ENCODE measurements at places on chromosomes 16 and 17.

DNA sequence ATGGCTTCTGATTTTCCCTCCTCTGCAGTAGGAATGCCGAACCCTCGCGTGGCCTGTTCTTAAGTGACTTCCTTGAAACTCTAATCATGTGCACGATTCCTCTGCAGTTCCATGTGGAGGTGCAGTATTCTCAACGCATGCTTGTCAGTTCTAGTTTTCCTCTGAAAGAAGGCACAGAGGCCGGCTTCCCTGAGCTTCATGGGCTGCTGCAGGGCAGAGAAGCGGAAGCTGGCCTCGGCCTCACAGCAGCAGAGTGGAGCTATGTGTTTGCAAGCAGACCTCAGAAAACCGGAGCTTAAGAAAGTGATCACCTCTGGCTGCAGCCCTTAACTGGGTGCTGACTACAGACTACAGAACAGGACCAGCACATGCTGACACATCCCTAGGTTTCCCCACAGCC lies 500.7 kb downstream of the GRIN2A start:
- DNase-seq = no peak

DNA sequence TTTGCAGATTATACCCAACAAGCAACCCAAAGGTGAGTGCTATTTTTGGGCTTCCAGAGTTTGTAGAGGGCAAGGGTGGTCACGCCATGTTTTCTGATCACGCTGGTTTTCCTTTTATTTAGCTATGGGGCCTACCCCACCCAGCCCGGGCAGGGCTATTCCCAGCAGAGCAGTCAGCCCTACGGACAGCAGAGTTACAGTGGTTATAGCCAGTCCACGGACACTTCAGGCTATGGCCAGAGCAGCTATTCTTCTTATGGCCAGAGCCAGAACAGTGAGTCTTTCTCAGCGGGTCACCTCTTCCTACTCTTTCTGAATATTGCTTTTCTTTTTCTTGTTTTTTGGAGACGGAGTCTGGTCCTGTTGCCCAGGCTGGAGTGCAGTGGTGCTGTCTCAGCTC lies 2.5 kb downstream of the FUS start:
- no peak for DNase-seq

DNA sequence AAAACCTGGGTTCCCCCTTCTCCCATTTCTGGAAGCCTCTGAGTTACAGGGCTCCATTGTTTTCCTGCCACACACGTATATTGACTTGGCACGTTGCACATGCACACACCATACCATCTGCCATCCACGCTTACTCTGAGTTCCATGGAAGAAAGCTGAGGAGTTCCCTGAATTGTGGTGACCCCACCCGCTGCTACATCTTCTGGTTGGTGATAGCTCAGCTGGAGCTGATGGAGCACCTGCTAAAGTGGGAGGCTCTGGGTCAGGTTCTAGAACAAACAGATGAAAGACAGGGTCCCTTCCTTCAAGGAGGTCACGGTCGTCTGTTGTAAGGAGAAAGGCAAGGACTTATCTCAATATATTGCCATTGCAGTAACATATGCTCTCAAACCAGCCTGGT lies 41.1 kb downstream of the TMEM11 start:
- no peak for DNase-seq

DNA sequence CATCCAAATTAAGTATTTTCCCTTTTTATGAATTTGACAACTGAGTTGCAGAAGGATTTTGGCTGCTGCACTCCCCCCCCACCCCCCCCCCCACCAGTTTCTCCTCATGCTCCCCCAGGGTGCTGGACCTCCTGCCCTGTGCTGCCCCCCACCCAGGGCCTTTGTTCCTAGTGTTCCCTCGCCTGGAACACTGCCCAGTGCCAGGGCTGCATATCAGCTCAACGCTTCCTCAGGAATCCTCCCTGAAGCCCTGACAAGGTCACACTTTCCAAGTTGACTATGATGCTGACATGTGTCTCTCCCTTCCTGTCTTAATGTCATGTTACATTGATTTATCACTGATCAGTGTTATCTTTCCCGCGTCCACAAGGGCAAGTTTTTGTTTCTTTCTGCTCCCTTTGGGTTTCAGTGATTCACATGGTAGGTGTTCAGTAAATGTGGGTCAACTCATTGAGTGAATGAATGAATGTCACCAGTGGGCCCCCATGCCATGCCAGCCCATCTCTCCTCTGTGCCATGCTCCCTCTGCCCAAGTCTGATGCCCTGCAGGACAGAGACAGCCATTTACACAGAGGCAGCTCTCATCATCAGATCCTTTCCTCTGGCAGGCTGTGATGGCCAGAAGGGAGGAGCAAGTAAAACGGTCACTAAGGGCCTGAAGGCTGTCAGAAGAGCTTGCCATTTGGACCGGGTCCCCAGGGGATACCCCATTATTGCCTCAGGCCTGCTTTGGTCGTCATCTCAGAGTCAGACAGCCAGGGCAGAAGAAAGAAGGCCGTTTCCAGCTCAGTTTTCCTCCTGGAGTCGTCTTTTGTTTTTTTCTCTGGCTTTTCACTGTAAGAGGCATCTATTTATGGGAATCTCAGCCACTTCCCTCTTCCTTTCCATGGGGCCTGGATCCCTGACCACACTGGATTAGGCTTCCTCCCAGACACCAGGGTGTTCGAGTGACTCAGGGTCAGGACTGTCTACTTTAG lies 386.2 kb downstream of the SNX29 start:
- DNase-seq = no peak

DNA sequence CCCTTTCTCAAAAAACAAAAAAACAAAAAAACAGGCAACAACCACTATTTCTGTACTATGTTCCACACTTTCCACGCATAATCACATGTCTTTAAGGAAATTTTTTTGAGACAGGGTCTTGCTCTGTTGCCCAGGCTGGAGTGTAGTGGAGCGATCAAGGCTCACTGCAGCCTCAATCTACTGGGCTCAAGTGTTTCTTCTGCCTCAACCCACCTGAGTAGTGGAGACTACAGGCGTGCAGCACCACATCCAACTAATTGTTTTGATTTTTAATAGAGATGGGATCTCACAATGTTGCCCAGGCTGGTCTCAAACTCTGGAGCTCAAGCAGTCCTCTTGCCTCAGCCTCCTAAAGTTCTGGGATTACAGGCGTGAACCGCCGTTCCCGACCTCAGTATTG lies 52.6 kb upstream of the BPTF start:
- DNase-seq = no peak

DNA sequence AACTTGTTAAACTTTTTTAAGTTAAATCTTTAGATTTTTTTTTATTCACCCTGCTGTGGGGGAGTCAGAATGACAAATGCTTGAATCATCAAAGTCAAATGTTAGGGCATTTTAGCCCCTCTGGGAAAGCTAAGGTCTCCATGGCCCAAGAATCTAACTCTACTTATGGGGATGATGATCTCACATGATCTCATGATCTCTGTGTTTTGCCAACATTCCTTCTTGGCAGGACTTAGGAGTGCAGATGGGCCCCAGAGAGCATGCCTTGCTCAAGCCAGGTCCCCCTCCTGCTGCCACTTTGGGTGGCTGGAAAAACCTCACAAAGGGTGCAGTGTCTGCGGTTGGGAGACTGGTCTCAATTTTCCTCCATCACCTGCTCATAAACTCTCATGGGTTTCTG lies 108.6 kb downstream of the PRKCB start:
- DNase-seq = no peak

- DNase-seq = no peak
These were observed 27.1 kb upstream of the MYLK3 start for GRCh38 chr16:46775214-46775613.

- DNase-seq = no peak
These were observed 45.8 kb upstream of the SLC38A10 start for GRCh38 chr17:81340607-81341515.

DNA sequence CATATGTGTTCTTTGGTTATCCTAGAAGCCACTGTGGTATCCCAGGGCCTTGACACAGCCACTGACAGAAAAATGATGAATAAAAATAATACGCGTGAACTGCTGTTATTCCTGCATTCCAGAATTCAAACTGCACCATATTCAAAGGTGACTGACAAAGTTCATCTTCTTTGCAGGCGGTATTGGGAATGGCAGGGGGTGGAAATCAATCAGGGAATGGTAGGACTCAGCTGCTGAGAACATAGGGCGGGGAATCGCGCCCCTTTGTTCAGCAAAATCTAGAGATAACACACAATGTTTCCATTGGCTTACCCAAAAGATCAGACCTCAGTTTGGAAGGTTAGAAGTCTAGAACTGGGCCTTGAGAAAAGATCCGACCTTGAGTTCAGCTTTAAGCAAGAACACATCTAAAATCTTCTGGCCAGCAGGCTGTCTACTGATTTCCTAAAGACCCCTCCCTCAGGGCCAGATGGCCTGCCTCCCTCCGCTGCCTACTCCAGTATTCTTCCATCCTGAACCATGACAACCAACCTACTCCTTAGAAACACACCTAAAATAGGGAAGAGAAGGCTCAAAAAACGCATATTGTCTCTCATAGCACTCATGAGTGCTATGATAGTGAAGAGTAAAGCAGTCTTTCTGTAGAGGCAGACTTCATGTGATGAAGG lies 34.1 kb downstream of the CDK5R1 start:
- DNase-seq = no peak

DNA sequence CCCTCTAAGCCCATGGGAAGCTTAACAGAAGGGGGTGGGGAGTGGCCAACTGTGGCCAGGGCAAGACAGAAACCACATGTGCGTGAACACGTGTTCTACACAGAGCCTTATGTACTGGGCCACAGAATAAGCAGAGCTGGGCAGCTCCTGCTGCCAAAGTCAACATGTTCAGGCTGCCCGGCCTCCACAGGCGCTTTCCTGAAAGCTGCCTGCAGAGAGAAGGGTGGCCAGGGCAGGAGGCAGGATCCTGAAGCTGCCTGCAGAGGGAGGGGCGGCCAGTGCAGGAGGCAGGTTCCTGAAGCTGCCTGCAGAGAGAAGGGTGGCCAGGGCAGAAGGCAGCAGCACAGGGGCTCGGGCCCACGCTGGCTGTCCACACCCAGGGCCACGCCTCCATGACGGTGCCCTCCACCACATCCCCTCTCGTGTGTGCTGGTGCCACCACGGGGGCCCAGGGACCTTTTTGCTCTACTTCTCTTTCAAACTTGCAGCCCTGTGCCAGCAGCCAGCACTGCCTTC lies 79.5 kb downstream of the ANKRD11 start:
- no peak for DNase-seq

DNA sequence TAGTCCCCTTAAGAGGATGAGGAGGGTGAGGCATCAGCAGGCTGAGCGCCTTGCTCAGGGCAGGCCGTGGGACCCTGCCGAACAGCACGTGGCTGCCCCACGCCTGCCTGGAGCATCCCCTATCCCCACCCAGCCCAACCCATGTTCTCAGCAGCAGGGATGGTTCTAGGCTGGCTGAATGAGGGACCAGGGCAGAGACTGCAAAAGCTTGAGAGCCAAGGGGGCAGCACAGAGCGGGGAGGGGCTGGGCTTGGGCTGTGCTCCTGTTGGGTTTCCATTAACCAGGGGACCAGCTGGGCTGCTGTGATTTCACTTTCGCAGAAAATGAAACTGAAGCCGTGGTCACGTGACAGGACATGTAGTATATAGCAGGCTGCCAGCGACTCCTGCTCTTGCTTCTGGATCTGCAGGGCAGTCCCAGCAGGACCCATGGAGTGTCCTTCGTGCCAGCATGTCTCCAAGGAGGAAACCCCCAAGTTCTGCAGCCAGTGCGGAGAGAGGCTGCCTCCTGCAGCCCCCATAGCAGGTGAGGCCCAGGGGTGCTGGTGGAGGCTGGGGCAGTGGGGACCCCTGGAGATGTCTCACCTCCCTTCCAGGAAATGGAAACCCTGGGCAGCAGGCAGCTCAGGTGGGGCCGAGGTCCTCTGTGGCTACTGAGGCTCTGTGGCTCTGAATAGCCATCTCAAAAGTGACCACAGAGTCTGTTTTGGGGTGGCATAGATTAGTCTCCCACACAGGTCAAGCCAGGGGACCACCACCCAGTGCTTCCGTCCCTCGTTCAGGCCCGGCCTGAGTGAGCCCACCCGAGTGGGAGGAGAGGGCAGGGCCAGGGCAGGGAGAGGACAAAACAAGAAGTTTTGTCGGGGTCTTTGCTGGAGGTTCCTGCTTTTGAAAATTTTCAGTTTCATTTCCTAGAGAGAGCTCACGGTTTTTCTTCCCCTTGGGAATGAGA lies 2.9 kb downstream of the RNF213 start:
- peak; percentile 81 for DNase-seq

DNA sequence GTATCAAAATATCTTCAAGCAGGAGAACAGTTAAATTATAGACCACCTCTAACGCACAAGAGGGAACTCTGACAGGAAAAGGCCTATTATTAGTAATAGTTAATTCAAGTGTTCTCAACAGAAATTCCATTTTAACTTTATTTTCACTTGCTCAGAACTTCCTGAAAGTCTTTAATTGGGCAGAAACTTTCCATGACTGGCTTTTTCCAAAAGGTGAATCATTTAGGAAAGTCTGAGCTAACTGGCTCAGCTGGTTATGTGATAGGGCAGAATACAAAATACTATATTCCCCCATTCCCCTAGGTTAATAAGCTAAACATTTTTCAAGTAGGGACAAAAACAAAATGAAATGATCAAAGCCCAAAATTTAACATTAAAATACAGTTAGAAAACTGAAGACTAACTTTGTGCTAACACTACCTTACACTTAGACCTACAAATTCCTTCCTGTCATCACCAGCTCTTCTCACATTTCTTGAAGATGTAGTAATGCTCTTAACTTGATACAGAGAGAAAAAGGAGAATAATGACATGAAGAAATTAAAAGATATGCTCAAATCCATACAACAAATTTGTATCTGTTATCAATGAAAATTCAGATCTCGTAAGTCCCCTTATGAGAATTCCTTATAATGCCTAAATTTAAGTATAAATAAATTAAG lies 31.0 kb downstream of the CFDP1 start:
- DNase-seq = no peak

DNA sequence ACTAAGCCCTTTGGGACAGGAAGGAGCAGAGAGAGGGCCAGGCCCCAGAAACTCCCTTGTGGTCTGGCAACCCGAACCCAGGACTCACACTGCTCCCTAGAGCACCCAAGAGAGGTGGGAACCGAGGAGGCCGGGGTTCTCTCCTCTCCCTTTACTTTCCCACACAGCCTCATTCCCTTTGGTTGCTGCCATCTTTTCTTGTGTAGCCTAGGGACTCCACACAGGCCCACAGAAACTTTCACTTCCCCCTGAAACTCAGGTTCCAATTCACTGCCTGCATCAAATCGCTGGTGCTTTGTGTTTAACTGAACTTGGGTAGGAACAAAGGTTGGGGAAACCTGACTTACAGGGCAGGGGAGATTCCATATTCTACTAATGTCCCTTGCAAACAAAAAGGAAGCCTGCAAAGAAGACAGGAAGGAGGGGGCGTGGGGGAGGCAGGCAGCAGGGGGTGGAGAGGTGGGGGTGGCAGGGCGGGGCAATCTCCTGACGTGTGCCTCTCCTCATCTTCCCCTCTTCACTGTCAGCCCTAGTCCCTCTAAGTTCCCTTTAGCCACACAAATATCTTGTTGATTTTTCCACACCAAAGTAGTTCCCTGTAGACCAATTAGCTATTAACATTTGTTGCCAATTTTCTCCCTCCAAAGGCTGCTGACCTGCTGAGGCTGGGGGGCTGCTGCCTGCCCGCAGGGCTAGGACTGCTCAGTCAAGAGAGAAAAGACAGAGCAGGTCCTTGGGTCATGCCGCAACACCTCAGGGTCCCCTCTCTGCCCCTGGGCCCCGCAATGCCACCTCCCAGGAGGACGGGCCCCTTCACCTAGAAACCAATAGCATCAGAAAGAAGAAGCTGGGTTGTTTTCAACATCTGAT lies 8.0 kb downstream of the ST3GAL2 start:
- no peak for DNase-seq

GRCh38 chr16:72604375-72604774 lies 432.4 kb upstream of the PMFBP1 start:
- no peak for DNase-seq

Data from activated CD4-positive, alpha-beta T cell treated with anti-CD3 and anti-CD28 coated beads for 24 hours (primary cell).